ENCODE measurements at places on chromosomes 1 and 21. TPM values are rescaled to one million over a fixed set of nuclear protein-coding genes. Genes with fewer than 3 reads are reported as not detected.

DNA sequence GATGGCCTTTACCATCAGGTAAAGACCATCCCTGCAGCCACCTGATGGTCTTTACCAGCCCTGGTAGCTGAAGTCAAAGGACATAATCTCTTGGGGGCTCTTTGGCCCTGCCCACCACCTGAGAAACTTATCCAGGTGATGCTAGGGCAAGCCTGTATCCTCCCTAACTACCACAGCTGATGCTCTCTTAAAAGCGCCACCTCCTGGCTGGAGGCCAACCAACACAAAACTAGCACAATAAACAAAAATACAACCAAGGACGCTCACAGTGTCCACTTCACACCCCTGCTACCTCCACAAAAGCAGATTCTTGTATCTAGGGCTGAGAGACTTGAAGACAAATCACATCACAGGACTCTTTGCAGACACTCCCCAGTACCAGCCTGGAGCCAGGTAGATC is 357.1 kb upstream of the POU3F1 start:
- no peaks in the 10 kb centered on the region for H3K36me3 ChIP-seq
- H3K27me3 ChIP-seq: no peaks in the 10 kb centered on the region
- H3K4me1 ChIP-seq: no peaks in the 10 kb centered on the region
- H3K27ac ChIP-seq: no peak overlapping the region
- DNase-seq: no peak
- no peak overlapping the region for H3K4me3 ChIP-seq

- peaks cover 7% of the 10 kb centered on the region for H3K27me3 ChIP-seq
- DNase-seq: no peak
Measured at GRCh38 chr21:44494956-44495355, 39.6 kb downstream of the LRRC3 start.

DNA sequence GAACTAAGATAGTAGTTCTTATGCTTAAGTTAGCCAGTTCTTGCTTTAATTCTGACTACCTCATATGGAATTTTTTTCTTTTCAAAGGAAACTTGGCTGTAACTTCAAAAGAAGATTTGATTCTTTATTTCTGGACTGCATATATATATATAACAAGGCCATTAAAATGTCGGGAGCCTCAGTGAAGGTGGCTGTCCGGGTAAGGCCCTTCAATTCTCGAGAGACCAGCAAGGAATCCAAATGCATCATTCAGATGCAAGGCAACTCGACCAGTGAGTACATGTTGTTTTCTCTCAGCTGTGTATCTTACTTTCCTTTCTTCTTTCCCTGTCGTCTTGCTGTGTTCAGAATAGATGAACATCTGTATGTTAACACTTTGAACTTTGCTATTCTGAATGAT is 21.8 kb downstream of the KIF1B start:
- peaks cover 14% of the 10 kb centered on the region for H3K4me1 ChIP-seq
- no peak overlapping the region for H3K27ac ChIP-seq
- H3K27me3 ChIP-seq: no peaks in the 10 kb centered on the region

- no peak for DNase-seq
- no peak overlapping the region for H3K4me3 ChIP-seq
- no peaks in the 10 kb centered on the region for H3K27me3 ChIP-seq
Measured at GRCh38 chr1:83997631-83998030, 1.3 kb downstream of the TTLL7 start.

DNA sequence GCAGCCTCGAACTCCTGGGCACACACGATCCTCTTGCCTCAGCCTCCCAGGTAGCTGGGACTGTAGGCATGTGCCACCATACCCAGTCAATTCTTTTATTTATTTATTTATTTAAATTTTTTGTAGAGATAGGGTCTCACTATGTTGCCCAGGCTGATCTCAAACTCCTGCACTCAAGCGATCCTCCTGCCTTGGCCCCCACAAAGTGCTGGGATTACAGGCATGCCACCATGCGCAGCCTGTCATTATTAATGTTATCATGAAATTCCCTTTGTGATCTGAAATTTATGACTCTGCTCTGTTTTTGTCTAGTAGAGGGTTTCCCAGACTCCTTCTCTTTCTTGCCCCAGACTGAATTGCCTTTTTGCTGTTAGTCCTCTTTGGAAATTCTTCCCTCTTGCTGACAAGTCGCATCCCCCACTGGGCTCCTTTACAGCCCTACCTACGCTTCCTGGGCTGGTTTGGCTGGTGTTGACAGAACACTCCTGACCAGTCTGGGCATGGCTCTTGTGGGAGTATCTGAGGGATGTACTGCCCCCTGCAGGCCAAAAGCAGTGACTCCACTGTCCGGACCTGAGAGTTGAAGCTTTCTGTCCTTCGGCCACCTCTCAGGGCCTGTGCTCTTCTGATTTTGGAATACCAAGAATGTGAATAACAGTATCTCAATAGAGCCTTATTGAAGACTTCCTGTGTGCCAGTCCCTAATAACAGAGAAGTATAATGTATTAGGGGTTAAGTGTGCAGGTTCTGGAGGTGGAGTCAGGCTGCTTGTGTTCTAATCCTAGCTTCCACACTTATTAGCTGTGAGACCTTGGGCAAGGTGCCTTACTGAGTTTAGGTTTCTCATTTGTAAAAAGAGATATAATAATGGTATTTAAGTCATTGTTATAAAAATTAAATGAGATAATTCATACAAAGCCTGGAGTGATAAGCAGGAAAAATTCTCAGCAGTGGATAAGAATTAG is 28.2 kb downstream of the TCEANC2 start:
- no peak overlapping the region for H3K27ac ChIP-seq
- no peak overlapping the region for H3K4me3 ChIP-seq
- H3K4me1 ChIP-seq: no peaks in the 10 kb centered on the region
- peak; percentile 79 for DNase-seq
- no peaks in the 10 kb centered on the region for H3K27me3 ChIP-seq
- H3K36me3 ChIP-seq: no peaks in the 10 kb centered on the region

- no peaks in the 10 kb centered on the region for H3K4me1 ChIP-seq
- DNase-seq: no peak
- no peak overlapping the region for H3K27ac ChIP-seq
- no peaks in the 10 kb centered on the region for H3K36me3 ChIP-seq
Measured at GRCh38 chr1:233679030-233679429, 65.1 kb downstream of the KCNK1 start.

DNA sequence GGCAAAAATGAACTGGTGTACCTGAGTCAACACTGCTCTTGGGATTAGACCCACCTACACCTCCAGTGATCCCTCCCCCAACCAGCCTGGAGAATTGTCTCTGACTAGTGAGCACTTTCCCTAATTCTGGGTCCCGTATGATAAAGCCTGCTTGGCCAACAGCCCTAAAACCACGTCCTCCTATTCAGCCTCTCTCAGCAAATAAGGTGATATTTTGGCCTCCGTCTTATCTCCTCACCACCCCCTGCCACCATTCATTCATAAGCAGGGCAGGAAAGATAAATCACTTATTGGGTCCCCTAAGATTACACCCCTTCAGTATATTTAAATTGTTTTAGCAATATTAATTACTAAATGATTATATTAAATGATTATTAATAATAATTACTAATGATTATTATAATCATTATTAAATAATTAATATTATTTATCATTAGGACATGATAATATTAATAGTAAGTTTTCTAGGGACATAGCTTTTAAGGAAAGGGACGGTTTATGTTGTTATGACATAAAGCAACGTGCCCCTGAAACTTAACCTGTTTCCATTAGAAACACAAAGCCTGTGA is 108.0 kb downstream of the DUSP10 start:
- no peak overlapping the region for H3K4me3 ChIP-seq
- peaks cover 11% of the 10 kb centered on the region for H3K4me1 ChIP-seq
- no peak for DNase-seq

The NBPF4 gene
- total RNA-seq: not detected

DNA sequence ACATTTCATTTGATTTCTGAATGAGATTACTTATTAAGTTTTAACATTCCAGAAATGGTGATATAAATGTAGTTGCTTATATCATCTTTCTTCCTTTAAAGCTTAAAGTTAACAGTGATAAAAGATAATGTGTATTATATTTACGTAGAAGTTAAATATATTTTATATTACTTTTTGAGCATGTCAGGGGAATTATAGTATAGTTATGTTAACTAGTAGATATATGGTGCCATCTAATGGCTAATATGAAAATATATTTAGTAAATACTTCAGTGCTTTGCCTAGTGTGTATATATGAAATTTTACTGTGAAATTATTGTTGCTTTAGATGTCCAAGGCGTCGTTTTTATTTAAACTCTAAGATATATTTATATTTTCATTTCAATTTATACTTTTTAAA is 51.5 kb downstream of the SYT14 start:
- H3K4me3 ChIP-seq: no peak overlapping the region
- H3K36me3 ChIP-seq: no peaks in the 10 kb centered on the region
- DNase-seq: no peak
- H3K4me1 ChIP-seq: no peaks in the 10 kb centered on the region

DNA sequence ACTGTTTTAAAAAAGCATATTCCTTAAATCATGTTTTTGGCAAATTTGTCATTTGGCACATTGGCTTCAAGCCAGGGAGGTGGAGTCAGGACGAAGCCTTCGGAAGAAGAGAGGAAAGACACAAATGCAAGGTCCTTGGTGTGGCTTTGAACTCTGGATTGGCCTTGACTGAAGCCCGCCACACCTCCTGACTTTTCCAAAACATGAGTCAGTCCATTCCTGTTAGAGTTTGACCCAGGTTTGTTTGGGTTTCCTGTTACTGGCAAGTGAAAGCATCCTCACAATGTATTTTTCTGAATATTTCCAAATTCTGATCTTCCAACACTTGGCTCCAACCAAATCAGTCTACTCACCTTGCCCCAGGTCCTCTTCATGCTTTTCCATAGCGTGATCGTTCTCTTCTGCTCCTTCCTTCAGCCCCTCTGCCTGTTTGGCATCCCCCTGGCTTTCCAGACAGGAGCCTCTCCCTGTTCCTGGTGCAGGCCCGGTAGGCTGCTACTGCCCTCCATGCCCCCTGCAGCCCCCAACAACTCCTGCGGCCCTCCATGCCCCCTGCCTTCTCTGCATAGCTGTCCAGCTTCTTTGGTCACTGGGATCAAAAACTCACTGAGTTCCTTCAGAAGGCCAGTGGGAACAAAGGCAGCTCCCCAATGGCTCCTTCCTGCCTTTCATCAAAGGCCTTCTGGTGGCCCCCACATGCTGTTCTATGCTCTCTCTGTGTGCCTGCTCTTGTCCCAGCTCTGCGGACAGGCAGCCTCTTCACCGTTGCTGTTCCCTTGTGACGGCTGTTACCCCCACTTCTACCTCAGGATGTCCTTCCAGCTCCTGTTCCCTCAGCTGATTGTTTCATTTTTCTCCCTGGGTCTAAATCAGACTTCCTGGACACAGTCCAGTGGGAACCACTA is 30.4 kb upstream of the SLC30A1 start:
- peak overlapping the region; percentile 91 for H3K27ac ChIP-seq
- H3K4me3 ChIP-seq: no peak overlapping the region

The UBE2U gene
- not detected for total RNA-seq

DNA sequence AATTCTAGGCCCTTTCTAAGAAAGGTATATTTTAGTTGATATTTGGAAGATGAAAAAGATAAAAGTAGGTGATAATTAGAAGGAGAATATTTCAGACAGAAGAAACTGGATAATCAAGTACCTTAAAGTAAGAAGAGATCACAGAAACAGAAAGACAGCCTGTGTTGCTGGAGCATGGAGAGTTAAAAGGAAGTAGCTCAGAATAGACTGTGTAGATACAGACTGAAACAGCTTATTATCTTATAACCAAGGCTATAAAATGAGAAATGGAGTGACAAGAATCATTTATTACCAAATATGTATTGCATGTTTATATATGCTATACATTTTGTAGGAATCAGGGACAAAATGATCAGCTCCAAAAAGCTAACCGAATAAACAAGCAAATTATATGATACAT is 1120.3 kb downstream of the BRINP3 start:
- no peak overlapping the region for H3K27ac ChIP-seq
- DNase-seq: no peak
- H3K4me1 ChIP-seq: no peaks in the 10 kb centered on the region
- no peaks in the 10 kb centered on the region for H3K27me3 ChIP-seq
- H3K36me3 ChIP-seq: no peaks in the 10 kb centered on the region

The RIMS3 gene
- total RNA-seq: 5.4 TPM
